NCI-H2227 treated with DMSO at 0.1 percent for 48 hours (cell line): ENCODE measurements at places on chromosomes 4 and X.

GRCh38 chr4:109078724-109079123 lies 223.7 kb downstream of the COL25A1 start:
- DNase-seq, result no peak

- no peak for DNase-seq
Measured at GRCh38 chr4:94978904-94979303, 221.1 kb downstream of the BMPR1B start.

DNA sequence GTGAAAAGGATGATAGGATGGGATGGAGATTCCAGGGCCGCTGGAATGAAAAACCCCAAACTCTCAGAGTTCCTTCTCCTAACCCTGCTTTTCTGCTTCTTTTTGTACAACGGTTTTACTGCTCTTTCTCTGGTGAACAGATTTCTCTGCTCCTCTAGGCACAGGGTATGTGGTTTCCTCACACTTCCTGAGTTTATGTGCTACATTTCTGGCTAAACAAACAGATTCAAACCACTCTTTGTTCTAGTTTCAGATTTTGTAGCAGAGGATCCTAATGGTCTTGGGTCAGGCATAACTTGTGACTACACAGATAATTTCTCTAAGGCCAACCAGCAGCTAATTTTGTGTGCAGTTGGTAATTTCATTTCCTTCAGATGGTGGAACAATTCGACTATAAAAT lies 52.6 kb downstream of the OSTC start:
- no peak for DNase-seq

DNA sequence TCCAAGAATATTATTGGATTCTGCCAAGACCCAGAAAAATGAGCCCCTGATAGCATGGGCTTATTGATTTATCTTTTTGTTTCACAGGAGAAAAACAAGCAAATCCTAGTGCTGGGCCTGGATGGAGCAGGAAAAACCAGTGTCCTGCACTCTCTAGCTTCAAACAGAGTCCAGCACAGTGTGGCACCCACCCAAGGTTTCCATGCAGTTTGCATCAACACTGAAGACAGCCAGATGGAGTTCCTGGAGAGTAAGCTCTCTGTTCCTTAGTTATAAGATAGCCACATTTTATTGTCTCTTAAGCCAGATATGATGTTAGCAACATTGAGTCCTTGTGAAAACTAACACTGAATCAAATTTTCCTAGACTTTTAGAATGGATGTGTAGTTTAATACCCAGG lies 5.5 kb downstream of the ARL9 start:
- DNase-seq, result no peak

DNA sequence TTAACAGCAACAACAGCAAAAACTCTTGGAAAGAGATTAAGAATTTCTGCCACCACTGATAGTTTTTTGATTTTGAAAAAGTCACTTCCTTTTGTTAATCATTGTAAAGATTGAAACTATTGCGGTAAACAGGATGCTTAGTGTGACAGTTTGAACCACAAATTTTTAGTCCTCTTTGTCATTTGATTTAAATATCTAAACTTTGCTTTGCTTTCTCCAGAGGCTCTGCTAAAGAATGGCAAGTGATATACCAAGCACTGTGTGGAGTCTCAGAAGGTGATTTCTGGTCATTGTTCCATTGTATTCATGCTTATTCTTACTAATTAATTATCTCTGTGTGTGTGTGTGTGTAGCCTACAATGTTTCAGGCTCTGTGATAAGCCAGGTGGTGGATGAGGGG lies 155.6 kb downstream of the BMPR1B start:
- no peak for DNase-seq

DNA sequence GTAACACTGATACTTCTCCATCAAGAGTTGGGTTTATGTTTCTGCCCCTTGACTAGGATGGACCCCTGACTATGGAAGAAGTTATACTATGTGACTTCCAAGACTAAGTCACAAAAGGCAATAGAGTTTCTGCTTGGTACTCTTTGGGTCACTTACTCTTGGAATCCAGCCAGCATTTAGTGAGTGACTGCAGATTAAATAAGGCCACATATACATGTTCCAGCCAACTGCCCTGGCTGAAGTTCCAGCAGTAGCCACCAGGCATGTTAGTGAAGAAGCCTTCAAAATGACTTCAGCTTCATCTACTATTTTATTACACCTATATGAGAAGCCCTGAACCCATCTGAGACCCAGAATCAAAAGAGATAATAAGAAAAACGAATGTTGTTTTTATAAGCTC lies 524.0 kb downstream of the DMD start:
- DNase-seq, result no peak

- DNase-seq, result no peak
Measured at GRCh38 chr4:106172861-106173260, 143.1 kb downstream of the TBCK start.

DNA sequence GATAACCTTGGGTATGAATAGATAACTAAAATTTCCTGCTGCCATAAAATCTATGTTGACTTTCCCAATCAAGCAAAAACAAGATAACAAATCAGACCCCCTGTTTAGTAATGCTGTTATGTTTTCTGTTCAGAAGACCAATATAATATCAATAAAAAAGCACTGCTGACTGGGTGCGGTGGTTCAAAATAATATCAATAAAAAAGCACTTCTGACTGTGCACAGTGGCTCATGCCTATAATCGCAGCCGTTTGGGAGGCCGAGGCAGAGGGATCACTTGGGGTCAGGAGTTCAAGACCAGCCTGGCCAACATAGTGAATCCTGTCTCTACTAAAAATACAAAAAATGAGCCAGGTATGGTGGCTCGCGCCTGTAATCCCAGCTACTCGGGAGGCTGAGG lies 36.7 kb downstream of the ANTXR2 start:
- no peak for DNase-seq

GRCh38 chrX:40260146-40260747 lies 162.5 kb upstream of the BCOR start:
- DNase-seq, result no peak

- DNase-seq, result no peak
Measured at GRCh38 chr4:78166622-78167021, 109.5 kb downstream of the FRAS1 start.

DNA sequence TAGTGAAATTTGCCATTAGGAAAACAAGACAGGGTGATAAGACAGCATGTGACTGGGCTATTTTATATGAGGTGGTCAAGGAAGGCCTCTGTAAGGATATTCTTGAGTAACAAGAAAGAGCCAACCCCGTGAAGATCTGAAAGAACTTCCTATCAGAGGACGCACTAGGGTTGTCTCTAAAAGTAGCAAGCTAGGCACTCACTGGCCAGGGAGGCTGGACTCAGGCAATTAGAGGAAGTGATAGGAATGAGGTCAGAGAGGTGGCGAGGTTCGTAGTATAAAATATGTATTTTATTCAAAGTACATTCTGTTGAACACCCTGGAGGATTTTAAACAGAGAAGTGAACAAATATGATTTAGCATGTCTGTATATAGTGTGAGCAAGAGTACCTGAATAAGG lies 4.6 kb downstream of the BMPR1B start:
- DNase-seq, result no peak

DNA sequence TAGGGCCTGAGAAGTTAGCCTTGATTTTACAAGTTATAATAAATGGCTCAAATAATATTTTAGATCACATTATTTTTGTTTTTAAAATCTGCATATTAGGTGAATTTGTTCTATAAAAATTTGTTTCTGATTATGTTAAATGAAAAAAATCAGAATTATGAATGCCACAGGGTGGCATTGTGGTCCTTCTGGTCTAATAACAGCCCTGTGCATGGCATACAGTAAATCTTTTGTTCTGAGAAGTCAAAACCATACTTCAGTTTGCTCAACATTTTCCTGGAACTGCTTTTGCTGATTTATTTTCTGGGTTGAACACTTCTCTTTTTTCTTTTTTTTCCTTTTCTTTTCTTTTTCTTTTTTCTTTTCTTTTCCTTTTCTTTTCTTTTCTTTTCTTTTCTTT lies 101.0 kb upstream of the UBQLN2 start:
- DNase-seq, result no peak

- DNase-seq, result no peak
Measured at GRCh38 chr4:156961196-156962057, 10.2 kb downstream of the PDGFC start.

GRCh38 chr4:73224886-73225285 lies 33.7 kb downstream of the ANKRD17 start:
- DNase-seq, result no peak

- no peak for DNase-seq
Measured at GRCh38 chr4:39169426-39169825, 12.9 kb upstream of the WDR19 start.

GRCh38 chr4:32929796-32930699 lies 2209.9 kb downstream of the PCDH7 start:
- DNase-seq, result no peak

DNA sequence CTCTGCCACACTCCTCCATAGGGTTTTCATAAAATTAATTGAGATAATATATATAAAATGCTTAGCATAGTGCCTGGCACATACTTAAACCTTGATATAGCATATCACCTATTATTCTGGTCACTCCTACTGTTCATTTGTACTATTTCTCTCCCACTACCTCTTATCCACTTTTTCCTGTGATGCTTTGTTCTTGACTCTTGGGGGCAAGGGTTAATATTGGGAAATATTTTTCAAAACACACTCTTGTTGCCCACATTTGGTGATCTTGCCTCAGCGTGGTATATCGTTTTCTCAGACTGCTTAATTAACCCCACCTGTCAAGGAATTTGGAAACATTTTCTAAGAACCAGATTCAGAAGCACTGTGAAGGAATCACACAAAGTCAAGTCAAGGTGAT lies 16.3 kb downstream of the SERPINA7 start:
- no peak for DNase-seq

DNA sequence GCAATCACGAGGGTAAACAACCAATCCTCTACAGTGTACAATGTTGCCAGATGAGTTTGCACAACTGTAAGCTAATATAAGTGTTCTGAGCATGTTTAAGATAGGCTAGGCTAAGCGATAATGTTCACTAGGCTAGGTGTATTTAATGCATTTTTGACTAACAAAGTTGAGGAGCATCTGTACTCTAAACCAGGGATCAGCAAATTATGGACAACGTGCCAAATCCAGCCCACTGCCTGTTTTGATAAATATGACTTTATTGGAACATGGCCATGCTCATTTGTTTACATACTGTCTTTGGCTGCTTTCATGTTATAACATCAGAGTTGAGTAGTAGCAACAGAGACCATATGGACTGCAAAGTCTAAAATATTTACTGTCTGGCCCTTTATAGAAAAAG lies 46.3 kb upstream of the ARHGEF6 start:
- no peak for DNase-seq

DNA sequence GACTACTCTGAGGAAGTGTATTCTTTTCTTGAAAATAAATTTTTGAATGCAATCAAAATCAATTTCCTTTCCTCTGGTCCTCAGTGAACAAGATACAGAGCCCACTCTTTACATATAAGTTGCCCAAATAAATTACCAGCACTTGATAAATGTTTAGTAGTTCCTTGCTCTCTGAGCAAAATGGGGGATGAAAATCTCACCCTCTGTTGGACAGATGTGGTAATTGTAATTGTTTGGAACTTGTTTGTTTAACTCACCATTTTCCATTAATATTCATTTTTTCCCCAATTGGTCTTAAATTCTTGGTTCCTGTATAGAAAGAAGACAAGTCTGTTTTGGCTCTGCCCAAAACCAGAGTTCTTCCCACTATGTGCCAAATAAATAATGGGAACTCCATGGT lies 146.3 kb downstream of the LDB2 start:
- no peak for DNase-seq

DNA sequence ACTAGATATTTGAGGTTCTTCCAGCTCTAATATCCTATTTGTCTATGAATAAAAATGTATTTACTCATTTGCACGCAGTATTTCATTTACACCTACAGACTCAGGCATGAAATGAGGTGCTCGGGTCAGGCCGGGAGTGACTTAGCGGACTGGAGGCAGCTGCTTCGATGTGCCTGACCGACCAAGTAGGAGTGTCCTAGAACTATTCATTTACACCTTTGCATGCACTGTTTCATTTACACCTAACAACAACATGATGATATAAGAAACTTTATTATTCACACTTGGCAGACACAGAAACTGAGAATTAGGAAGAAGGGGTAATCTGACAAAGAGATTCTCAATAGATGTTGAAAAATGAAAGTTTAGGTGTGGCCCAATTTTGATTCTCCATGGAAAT lies 28.7 kb upstream of the FAT1 start:
- no peak for DNase-seq

DNA sequence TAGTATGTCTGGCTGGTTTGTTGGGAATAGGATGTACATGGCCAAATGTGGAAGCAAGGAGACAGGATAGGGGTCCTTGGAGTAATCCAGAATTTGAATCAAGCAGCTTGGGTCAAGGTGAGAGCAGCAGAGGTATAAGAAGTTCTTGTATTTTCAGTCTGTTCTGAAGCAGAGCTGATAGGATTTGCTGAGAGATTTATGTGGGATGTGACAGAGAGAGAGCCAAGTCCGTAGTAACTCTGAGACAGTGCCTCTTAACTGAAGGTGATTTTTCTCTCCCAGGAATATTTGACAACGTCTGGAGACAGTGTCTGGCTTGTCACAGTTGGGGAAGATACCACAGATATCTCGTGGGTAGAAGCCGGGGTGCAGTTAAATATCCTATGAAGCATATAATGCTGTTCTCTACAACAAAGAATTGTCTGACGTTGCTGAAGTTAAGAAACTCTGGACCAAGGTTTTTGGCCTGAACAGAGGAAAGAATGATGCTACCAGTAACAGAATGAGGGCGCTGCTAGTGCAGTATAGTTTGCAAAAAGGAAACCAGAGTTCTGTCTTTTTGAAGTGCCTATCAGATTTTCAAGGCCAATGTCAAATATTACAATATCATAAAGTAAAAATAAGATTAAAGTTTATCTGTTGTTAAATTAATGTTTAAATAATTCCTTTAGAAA lies 184.0 kb downstream of the ARHGAP24 start:
- DNase-seq, result no peak

DNA sequence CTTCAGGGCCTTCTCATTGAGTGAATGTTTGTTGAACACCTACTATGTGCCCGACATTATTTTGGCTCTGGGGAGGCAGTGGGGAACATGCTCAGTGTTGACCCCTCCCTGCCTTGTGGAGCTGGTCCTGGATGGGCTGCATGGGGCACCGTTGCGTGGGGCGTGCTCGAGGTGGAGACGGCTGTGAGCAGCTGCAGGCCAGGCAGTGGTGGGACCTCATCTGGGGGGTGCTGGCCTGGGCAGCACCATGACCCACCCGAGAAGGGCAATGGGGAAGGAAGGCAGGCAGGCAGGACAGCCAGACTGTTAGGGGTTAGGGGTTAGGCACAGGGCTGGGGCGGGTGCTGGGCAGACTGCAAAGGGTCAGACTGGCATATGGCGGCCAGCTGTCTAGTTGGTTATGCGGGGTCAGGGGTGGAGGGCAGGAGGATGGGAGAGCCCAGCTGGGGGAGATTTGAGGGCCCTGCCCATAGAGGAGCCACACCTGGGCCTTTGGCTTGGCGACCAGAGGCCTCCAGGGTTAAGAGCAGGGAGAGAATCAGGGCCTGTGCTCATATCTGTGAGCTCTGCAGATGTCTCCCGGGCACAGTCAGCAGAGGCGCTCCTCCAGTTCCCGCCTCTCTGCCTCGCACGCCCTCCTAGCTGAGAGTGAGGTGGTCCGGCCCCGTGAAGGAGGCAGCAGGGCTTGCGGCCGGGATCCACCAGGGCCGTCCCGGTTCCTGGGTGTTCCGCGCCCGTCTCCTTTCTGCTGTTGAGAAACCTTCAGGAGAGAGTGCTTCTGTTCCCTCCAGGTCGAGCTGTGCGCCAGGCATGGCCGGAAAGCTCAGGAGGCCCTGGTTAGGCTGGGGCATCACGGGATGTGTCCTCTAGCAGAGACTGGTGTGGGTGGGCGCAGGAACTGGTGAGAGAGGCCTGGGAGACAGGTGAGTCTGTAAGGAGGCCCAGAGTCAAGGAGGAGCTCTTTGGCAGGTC lies 73.3 kb downstream of the RGS12 start:
- DNase-seq, result no peak
